ENCODE measurements at places on chromosomes 2 and 18. TPM values are rescaled to one million over a fixed set of nuclear protein-coding genes. Genes with fewer than 3 reads are reported as not detected.
A peak's percentile ranks its signal among the peaks of the same experiment; 100 is the strongest.

DNA sequence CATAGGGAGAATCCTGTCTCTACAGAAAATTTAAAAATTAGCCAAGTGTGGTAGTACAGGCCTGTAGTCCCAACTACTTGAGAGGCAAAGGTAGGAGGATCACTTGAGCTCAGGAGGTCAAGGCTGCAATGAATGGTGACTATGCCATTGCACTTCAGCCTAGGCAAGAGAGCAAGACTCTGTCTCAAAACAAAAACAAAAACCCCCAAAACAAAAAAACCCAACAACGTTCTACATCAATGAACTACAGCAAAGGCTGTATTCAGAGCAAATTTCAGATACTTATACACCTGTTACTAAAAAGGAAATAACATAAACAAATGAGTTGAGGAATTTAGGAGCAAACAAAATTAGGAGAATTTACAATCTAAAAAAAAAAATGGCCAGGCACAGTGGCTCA is 22.6 kb downstream of the YES1 start:
- no peak for DNase-seq

- DNase-seq = no peak
Measured at GRCh38 chr2:163341426-163341825, 394.4 kb downstream of the FIGN start.

The KATNAL2 gene
- total RNA-seq = 11.7 TPM

DNA sequence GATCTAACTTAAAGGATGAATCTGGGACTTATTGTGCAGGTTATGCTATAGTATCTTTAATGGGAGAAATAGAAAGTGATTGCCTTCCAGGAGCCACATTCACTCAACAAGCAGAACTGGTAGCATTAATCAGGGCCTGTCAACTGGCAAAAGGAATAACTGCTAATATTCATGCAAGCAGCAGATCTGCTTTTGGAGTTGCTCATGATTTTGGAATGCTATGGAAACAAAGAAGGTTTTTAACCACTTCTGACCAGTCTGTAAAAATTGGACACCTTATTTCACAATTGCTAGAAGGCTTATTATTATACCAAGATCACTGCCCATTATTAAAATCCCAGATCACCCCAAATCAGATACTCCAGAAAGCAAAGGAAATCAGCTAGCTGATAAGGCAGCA is 200.4 kb downstream of the MREG start:
- no peak for DNase-seq

- no peak for DNase-seq
Measured at GRCh38 chr2:29011418-29012060, 30.4 kb downstream of the TOGARAM2 start.

- no peak for DNase-seq
Measured at GRCh38 chr2:237309416-237309815, 104.5 kb downstream of the COL6A3 start.

GRCh38 chr2:69652206-69652605 is 8.7 kb upstream of the AAK1 start:
- no peak for DNase-seq

GRCh38 chr2:181411105-181411849 is 45.9 kb upstream of the ITGA4 start:
- peak; percentile 64 for DNase-seq

- DNase-seq = no peak
Measured at GRCh38 chr2:129757366-129757914, 222.0 kb upstream of the RAB6C start.

DNA sequence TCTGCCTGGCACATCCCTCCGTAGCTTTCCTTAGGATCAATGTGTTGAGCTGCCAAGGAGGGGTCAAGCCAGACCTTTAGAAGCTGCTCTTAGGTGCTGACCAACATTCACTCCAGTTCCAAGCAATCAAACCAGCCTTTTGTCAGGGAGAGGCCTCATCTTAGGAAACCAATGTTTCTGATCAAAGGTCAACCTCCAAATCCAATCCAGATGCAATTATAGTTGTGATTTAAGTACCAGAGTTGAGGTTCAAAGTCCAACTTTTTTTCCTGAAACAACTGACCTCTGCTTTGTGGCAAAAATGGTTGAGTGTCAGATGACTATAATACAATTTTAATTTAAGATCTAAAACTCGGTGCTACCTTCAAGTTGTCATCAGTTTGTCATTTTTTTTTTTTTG is 303.4 kb downstream of the ALK start:
- DNase-seq = no peak

DNA sequence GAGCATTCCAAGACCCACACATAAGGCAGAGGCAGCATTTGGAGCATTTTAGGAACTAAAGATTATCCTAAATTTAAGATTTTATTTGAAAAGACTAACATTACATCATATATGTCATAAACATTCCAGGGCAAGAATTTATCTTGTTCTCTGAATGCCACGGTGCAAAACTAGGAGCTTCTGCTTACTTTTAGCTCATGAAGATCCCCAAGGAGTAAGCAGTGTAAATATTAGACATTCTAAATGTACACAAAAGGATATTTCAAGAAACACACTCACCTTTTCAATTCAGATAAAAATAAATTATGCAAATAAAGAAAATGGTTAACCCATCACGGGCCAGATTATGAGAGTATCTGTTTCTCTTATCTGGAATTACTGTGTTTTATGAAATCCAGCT is 101.7 kb upstream of the ETAA1 start:
- no peak for DNase-seq

DNA sequence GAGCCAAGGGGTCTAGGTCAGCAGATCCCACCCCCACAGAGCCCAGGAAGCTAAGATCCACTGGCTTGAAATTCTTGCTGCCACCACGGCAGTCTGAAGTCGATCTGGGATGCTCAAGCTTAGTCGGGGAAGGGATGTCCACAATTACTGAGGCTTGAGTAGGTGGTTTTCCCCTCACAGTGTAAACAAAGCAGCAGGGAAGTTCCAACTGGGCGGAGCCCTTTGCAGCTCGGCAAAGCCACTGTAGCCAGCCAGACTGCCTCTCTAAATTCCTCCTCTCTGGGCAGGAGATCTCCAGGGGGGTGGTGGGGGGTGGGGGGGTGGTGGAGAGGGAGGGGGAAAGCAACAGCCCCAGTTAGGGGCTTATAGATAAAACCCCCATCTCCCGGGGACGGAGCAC is 419.5 kb downstream of the NUP35 start:
- DNase-seq = no peak

GRCh38 chr2:26346454-26347053 is at the start of gene ADGRF3:
TSS of gene ADGRF3 (minus strand) at chr2:26346789. CDS start at chr2:26346234, 555 bp downstream.
- DNase-seq = peak; percentile 58

The AGXT gene
- 0.16 TPM for total RNA-seq

- DNase-seq = no peak
Measured at GRCh38 chr2:110770404-110770958, 38.1 kb downstream of the ACOXL start.

The BCL11A gene
- total RNA-seq = 45.0 TPM

The ABHD1 gene
- total RNA-seq = 0.62 TPM

- DNase-seq = no peak
Measured at GRCh38 chr2:128016620-128017019, 11.2 kb downstream of the SAP130 start.

DNA sequence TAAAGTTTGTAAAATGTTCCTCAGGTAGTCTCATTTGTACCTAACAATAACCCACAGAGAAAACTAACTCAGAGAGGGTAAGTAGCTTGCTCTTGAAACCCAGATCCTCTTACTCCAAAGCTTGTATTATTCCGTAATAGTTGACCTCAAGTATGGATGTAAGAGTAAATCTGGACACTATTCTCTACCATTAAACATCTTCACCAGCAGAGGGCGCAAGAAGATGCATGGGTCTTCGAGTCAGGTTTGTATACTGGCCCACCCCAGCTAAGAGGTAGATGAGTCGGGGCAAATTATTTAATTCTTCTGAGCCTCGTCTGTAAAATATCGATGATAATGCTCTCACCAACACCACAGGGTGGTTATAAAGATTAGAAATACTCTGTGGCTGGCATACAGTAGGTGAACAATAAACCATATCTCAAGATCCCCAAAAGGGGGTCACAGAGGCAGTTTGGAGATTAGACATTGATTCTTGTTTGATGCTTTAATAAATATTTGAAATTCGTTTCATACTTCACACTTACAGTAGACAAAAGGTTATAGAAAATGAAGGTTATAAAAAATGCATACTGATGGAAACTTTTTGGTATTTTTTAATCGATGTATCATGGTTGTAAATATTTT is 3.5 kb upstream of the CABLES1 start:
- DNase-seq = peak; percentile 44

GRCh38 chr2:50773211-50773932 is 258.6 kb downstream of the NRXN1 start:
- no peak for DNase-seq

DNA sequence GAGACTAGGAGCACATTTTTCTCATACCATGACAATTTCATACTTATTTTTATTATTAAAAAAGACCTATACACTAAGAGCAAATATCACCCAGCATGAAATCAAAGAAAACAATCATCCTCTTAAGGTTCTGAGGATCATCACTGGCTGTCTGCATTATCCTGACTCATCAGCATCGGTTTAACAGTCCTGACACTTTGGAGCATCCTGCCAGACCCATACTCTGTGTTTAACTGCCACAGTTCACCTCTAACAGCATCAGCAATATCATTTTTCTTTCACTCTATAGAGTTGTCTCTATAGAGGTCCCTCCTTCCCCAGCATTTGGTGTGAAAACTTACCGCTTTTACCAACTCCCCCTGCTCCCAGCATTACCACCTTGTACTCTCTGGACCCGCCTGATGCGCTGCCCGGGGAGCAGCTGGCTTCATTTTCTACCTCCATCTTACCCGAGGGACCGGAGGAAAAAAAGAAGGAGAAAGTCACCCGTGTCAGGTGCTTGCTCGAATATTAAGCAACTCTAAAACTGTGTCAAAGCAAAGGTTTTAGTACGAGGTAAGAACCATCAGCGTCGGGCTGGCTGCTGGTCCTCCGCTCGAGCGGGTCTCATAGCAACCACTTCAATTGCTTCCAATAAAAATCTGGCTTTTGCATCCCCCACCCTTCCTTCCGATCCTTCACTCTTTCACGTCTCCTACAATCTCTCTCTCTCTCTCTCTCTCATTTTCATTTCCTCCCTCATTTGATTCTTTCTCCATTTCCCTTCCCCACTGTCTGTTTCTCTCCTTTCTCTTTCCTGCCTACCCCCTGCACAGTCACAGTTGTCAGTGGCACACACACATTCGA is at the start of gene RIT2:
Gene RIT2, minus strand, starts transcription at position 610 of the 846 bp plus-strand sequence.
- no peak for DNase-seq

- peak; percentile 29 for DNase-seq
Measured at GRCh38 chr2:24402242-24403097, 42.1 kb upstream of the ITSN2 start.

DNA sequence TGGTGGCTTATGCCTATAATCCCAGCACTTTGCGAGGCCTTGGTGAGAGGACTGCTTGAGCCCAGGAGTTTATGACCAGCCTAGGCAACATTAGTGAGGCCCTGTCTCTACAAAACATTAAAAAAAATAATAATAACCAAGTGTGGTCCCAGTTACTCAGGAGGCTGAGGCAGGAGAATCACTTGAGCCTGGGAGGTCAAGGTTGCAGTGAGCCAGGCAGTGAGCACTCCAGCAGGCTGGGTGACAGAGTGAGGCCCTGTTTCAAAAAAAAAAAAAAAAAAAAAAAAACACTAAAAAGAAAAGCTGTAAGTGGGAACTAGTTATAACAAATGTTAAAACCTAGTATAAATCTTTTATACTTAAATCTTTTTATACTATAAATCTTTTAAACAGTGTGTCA is 146.2 kb upstream of the ITGA4 start:
- DNase-seq = no peak

The CIAO1 gene
- 71.9 TPM for total RNA-seq

The ASB18 gene
- not detected for total RNA-seq

DNA sequence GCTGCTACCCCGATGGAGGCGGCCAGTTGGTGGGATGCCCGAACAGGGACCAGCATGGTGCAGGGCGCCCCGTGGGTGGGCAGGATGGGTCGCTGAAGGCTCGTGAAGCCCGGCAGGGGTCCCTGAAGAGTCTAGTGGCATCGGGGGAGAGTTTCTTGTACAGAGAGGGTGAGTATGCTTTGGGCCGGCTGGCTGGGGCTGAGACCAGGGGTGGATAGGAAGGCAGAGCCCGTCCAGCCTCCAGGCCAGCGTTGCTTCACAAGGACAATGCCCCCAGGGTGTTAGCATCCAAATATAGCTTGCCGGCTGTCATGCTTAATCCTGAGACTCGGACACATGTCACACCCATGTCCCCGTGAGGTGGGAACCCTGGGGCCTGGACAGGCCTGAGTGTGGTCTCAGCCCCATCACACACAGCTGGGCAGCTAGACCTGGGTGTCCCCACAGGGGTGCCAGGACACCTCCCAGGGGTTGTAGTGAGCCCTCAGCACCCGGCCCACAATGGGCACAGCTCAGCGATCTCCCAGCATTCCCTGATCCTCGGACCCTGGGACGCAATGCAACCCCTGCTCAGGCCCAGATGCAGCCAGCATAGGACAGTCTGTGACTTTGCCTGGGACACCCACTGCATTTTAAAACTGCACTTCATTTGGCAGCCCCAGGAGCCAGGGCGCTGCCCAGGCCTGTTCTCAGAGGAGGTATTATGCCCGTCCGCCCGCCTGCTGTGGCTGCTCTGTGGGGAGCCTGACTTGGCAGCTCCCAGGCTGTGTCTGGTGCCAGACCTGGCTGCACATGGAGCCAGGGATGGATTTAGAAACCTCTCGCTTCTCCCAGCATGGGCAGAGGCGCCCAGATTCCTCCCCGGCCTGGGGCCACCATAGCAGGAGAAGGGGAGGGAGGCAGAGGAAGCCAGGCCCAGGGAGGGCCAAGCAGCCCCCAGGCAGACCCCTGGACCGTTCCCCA is 36.4 kb downstream of the RAMP1 start:
- no peak for DNase-seq

DNA sequence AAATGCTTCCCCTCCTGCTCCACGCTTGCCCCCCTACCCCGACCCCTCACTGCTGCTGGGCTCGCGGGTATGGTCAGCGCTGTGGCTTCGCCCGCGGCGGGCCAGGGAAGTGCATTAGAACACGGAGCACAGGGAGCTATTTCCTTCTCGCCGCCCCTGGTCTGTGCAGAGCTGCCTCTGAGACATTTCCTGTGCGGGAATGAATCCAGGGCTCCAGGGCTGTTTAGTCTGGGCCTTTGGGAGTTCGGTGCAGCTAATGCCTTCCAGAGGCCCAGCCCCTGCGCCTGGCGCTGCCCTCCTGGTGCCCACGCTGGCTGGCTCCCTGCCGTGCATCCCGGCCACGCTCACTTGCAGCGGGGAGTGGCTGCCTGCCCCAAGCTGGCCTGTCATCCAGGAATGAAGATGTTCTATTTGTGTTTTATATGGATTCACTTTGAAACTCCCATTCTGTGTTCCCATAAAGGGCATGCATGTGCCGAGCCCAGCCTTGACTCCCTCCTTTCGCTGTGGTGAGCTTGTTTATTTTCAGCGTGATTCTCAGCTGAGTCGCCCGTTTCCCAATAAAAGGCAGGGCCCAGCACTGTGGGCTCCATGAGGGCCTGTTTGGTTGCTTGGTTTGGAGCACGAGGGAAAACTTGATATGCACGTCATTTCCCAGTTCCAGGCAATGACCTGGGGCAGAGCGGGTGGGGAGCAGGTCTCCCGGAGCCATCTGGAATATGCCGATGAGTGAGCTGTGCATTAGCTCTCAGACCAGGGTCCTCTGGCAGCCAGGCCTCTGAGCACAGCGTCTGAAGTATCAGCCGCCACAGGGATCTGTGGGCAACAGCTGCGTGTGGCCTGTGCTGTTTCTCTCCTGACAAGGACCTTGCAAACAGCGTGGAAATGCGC is 42.7 kb downstream of the SH3RF3 start:
- DNase-seq = no peak

The EML6 gene
- total RNA-seq = 2.5 TPM

- DNase-seq = no peak
Measured at GRCh38 chr2:36411962-36412444, 56.4 kb downstream of the CRIM1 start.

The SESTD1 gene
- 37.9 TPM for total RNA-seq
